ENCODE measurements at places on chromosomes 5 and 9.

GRCh38 chr5:16626696-16627264 is 10.0 kb upstream of the RETREG1 start:
- no peak for DNase-seq

DNA sequence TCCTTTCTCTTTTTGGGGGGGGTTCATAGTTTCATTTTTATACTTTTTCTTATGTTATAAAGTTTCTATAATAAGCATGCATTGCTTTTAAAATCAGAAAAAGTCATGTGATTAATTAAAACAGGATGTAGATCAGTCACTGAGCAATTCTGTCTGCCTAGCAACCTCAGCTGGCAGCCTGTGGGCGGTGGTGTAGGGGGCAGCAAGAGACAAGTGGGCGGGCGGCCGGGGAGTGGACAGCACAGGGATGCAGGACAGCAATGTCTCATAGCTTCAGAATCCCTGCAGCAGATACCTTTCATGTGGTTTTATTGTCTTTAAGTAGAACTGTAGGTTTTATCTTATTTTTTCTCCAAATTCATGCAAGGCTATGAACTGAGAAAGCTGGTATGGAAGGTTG is 101.9 kb upstream of the S1PR3 start:
- DNase-seq, result no peak

GRCh38 chr5:112784726-112785125 is 47.0 kb downstream of the APC start:
- DNase-seq, result no peak

DNA sequence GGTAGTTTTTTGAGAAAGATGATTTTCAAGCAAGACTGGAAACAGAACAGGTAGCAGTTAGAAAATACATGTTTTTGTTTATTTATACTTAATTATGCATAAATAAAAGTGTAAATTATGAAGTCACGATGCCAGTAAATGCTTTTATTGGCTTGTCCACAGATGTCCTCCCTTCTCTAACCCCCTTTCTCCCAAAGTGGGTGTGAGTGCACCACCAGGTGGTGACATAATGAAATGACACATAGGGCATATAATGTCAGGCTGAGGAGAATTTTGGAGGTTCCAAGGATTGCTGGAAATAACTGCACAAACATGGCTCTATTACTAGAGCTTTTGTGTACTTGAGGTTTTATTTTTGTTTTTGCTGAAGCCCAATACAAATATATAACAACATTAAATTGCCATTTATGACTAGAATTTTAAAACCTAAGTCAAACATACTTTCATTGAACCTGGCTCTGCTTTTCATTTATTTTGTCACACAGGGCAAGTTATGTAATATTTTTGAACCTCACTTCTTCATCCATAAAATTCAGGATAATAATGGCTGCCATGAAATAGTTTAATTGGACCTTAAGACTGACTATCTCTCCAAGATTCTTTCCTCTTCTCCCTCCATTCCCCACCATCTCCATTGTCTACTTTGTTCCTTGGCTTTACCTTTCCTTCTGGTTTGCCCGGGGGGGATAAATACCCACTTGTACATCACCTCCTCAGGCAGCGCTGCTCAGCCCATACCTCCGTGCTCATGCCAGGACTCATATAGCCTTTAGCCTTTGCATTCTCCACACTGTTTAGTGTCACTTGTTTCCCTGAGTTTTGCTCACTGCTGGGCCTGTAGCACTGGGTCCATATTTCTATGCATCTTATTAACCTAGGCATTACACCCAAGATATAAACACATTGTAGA is 168.8 kb downstream of the PDE4D start:
- peak; percentile 64 for DNase-seq

DNA sequence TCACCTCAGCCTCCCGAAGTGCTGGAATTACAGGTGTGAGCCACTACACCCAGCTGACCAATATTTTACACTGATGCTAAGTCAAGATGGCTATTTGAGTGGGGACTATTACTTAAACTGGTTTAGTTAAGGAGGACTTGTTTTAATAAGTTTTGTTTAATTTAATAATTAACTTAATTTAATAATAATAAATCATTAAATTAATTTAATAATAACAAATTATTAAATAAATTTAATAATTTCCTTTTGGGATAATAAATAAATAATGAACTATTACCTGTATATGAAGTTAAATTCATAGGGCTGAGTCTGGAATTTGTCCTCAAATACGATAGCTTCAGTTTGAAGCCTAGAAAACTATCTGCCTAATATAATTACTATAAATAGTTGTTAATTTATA is 665.1 kb upstream of the COX7C start:
- no peak for DNase-seq

DNA sequence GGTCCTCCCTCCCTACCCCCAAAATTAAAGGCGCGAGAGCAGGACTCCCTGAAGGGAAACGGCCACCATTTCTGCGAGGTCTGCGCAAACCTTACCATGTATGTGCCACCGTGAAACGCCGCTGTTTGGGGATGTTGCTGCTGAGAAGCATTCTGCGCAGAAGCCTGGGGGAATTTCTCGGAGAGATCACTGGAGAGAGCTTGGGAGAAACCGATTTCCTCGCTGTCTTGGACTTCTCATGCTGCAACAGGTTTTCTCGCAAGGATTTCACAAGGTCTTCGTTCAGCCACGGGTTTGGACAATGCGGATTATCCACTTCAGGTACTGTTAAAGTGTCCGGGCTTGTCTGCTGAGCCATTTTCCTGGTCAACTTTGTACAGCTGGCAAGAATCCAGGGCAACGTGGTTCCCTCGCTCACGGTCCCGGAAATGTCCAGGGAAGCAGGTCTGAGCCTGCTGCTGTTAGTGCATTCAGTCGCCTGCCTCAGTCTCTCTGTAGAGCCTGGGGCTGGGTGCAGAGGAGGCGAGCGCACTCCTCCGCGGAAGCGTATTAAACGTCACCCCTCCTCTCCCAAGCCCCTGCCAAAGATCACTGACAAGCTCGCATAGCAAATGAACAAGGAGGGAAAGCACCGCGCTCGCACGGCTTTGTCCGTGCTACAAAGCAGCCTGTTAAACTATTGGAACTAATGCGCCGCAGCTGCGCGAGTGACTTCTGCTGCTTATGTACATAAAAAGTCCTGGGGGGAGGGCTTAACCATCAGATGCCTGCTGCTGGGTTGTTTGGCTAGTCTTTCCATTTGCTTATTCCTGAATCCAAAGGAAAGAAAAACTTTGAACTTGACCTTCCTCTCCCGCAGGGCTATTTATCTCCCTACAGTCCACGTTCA is 125.1 kb downstream of the PDE4D start:
- DNase-seq, result no peak

DNA sequence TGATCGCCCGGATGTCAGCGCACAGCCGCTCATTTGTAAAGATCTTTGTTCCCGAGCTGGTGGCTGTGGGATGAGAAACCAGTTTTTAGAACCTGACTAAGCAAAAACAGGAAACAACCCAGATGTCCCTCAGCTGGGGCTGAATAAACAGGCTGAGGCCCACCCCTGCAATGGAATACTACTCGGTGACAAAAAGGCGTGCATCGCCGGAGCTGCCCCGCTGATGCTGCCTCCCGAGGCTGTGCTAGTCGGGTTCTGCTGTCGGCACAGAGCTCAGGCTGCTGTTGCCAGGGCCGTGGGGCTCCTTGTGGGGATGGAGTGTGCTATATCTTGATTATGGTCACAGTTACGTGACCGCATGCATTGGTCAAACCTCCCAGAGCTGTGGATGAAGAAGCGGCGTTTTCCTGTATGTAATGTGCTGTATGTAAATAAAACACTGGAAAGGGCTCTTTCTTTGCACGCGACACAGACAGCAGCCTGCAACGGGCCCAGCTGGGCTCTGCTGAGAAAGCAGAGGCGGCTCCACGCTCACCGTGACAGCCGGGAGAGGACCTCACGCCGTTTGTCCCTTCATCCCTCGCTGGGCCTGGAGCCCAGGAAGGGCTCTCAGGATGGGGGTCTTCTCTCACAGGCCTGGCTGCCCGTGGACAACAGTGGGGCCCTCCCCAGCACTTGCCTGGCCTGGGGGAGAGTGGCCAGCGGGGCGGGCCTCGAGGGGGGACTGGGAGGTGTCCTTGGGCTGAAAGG is 51.5 kb upstream of the RNU6ATAC start:
- DNase-seq, result peak; percentile 30
